ENCODE measurements at places on chromosomes 16 and 17. TPM values are rescaled to one million over a fixed set of nuclear protein-coding genes. Genes with fewer than 3 reads are reported as not detected.

ALDH3A1 gene
- not detected for total RNA-seq

MOSMO gene
- 12.6 TPM for total RNA-seq

GRCh38 chr17:76635659-76636360 lies 7.7 kb downstream of the ST6GALNAC1 start:
- H3K4me1 ChIP-seq, result no peaks in the 10 kb centered on the region
- no peak for DNase-seq
- no peak overlapping the region for H3K27ac ChIP-seq
- no peak overlapping the region for H3K4me3 ChIP-seq
- no peaks in the 10 kb centered on the region for H3K27me3 ChIP-seq

GRCh38 chr17:38752308-38753070 lies at the start of gene PSMB3:
Gene PSMB3, plus strand, starts transcription at chr17:38752741. Its CDS starts 86 bp downstream, at chr17:38752827.
- peak within 1 kb of the TSS; percentile 93 for H3K27ac ChIP-seq
- no peaks in the 10 kb centered on the region for H3K36me3 ChIP-seq
- H3K4me3 ChIP-seq, result peak within 1 kb of the TSS; percentile 86
- peak; percentile 99 for DNase-seq
- peaks cover 22% of the 10 kb centered on the region for H3K27me3 ChIP-seq
- H3K4me1 ChIP-seq, result peaks cover 41% of the 10 kb centered on the region

GRCh38 chr16:24734382-24734781 lies 4.9 kb downstream of the TNRC6A start:
- H3K4me1 ChIP-seq, result peaks cover 85% of the 10 kb centered on the region
- peak overlapping the region; percentile 27 for H3K27ac ChIP-seq
- DNase-seq, result no peak
- no peak overlapping the region for H3K4me3 ChIP-seq
- no peaks in the 10 kb centered on the region for H3K36me3 ChIP-seq

- DNase-seq, result no peak
- H3K27ac ChIP-seq, result no peak overlapping the region
- no peaks in the 10 kb centered on the region for H3K27me3 ChIP-seq
- peaks cover 93% of the 10 kb centered on the region for H3K36me3 ChIP-seq
- H3K4me3 ChIP-seq, result no peak overlapping the region
These were observed 32.8 kb downstream of the UBN1 start for GRCh38 chr16:4880006-4880580.

All from gastrocnemius medialis (tissue), 4 donors.